Right renal pelvis (tissue), 4 donors: ENCODE measurements at places on chromosomes 2 and 18.

- no peak for DNase-seq
Measured at GRCh38 chr2:224190936-224191270, 151.8 kb upstream of the SERPINE2 start.

DNA sequence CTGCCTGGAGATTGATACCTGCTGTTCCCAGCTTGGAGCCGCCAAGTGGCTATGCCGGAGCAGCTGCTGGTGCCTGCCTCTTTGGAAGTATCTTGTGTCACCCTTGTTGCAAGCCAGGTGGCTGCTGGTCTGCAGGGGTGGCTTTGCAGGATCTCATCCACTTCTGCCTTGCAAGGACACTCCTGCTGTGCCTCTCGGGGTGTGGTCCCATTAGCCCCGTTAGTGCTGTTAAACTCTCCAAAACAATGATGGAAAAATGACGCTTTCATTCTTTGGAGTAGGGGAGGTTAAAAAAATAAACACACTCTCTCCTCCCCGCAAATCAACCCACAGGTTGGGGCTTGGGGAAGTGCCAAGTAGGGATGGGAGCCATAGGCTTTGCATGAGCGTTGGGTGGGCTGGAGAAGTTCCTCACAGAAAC lies 352.8 kb downstream of the RNF144A start:
- DNase-seq, result no peak

- no peak for DNase-seq
Measured at GRCh38 chr2:221245045-221245444, 327.1 kb downstream of the EPHA4 start.

DNA sequence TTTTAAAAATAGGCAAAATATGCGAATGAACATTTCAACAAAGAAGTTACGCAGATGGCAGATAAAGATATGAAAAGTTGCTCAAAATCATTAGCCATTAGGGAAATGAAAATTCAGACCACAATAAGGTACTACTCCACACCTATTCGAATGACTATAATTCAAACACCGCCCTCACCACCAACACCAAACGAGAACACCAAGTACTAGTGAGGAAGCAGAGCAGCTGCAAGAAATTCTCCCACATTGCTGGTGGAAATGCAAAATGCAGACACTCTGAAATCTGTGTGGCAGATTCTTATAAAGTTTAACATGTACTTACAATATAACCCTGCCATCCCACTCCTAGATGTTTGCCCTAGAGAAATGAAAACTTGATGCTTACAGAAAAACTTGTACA lies 17.3 kb upstream of the PRKCE start:
- DNase-seq, result no peak

DNA sequence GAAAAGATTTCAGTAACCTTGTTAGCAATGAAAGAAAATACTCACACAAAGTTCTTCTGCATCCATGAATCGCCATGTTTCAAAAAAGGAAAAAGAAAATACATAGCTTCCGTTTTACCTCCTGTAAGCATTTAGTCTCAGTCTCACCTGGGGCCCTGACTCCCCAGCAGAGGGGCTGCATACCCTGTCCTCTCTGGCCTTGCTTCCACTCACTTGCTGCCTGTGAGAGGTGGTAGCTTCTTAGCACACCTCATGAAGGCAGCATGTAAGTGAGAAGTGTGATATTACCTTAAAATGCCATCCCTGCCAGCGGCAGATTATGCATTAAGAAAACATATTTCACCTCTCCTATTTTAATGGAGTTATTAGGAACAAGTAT lies 49.3 kb upstream of the ZNF385B start:
- DNase-seq, result no peak
